AG10803 (cell line): ENCODE measurements at places on chromosomes 5 and 9.

- peak; percentile 60 for DNase-seq
Observed at GRCh38 chr9:27529316-27530278, at the start of gene MOB3B. Gene MOB3B, minus strand, starts transcription at chr9:27529814. Its CDS starts 74,264 bp downstream, at chr9:27455550.

GRCh38 chr9:79020276-79020675, 551.5 kb upstream of the TLE4 start:
- DNase-seq: no peak

DNA sequence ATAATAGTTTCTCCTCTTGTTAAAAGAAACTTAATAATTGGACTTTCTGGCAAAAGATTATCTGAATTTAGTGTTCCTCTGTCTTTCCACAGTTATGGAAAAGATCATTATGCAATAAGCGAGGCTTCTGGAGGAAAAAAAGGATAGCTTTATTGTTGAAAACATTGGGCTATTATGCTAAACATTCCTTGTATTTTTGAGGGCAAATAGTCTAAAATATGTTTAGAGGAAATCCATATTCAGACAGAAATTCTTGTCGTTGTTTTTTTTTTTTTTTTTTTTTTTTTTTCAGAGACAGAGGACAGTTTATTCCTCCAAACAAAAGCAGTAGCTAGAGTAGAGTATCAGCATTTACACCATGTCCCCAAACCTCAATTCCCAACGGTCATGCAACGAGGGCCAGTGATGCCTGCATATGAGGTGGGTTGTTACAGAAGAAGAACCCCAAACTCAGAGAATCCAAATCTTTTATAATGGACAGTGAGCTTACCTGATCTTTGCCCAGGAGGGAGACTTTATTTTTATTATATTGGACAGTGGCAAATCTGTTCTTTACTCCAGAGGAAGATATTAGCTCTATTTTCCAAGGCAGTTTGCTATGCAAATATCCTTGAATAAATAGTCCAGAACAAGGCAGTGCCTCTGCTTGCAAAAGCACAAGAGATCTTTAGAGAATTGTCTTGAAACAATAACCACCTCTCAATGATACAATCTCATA, 48.4 kb upstream of the CDK5RAP2 start:
- DNase-seq: no peak

DNA sequence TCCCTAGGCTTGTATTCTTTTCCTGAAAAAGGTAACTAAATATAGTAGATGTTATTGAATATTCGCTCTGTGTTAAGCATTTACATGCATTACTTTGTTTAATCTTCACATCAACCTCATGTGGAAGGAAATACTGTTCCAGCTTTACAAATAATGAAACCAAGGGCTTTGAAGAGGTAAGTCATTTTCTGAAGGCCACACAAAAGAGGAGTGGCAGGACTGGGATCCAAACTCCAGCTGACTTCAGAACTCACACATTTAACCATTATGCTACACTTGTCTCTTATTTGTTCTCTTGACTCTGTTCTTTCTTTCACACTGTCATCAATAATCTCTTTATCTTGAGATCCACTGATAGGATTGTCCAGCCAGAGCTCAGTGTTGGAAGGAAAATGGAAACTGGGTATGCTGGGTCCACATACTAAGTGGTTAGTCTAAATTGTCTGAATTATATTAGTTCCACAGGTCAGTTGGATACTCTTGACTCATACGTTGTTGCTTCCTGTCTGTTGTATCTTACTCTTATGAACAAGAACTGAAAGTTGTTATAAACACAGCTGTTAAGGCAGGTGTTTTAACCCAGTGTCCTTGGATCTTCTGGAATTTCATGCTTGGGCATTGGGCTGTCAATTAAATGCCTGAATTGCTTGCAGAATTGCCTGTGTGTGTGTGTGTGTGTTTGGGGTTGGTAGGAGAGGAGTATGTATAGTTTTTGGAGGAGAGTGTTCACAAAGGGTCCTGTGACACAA, 65.6 kb downstream of the TLE4 start:
- no peak for DNase-seq

- DNase-seq: no peak
Observed at GRCh38 chr9:112387115-112387514, 7.2 kb downstream of the HSDL2 start.

DNA sequence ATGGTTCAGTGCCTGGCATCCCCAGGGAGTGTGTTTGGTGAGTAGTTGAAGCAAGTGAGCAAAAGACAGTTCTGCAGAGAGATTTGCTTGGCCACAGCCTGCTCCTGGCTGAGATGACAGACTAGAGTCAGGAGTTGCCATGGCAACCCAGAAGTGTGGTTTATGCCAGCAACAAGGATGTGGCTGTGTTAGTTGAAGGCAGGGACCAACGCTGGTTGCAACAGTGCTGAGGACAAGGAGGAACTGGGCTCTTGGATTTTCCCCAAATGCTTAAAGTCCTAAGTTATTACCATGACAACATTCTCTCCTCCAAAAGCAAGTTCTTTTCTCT, 2.7 kb downstream of the NXNL2 start:
- peak; percentile 96 for DNase-seq

- DNase-seq: no peak
Observed at GRCh38 chr9:99595796-99596195, 225.9 kb upstream of the NR4A3 start.

DNA sequence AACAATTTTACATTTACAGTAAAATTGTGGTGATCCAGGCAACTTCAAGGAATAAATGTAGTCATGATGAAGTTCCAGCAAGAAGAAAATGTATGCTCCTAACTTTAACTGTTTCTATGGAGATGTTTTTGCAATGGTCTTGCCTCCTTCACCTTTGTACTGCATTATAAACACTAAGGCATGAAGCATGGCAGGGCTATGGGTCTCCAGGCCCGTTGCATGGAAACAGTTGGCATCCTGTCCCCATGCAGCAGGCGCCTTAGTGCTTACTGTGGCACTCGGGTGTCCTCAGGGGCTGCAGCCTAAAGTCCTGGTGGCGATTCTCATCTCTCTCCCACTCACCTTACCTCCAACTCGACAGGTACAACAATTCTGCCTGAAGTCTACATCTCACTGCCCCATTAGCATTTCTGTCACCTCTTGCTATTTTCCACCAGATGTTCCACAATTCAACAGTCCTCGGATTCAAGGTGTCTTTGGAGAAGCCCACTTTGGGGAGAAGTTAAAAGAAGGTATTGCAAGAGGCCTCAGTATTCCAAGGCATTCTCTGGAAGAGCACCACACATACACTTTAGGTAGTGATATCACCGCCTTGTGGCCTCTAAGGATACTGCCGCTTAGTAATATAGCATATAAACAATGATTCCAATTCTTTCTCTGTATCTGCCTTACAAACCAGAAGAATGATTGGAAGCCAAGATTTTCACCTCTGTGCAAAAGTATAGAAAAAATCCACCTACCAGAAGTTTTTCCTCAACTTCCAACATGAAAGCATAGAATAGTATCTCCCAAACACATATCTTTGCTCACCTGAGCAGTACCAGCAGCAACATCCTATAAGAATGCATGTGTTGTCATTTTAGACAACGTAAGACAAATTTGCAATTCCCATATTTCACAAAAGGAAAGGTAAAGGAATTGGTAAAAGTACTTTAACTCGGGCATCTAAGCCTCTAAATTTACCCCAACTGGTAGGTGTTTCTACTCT, 5.1 kb downstream of the LIFR start:
- DNase-seq: peak; percentile 66

- DNase-seq: no peak
Observed at GRCh38 chr9:9996259-9996658, 616.5 kb downstream of the PTPRD start.

DNA sequence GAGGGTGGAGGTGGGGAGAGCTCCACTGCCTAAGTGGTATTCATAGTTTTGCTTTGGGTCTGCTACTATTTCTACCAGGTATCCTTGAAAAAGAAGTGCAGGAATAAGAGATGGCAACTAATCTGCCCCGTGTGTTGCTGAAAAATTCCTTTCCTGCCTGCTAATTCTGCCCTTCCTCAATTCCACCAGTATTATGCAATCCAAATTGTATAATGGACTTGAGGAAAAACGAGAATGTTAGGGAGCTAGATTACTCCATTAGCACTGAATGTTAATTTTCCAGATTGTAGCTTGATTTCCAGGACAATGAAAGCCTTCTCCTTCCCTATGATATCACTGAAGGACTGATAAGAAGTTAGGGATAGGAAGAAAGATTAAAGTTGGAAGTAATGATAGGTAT, 16.9 kb downstream of the ADAM19 start:
- peak; percentile 53 for DNase-seq

DNA sequence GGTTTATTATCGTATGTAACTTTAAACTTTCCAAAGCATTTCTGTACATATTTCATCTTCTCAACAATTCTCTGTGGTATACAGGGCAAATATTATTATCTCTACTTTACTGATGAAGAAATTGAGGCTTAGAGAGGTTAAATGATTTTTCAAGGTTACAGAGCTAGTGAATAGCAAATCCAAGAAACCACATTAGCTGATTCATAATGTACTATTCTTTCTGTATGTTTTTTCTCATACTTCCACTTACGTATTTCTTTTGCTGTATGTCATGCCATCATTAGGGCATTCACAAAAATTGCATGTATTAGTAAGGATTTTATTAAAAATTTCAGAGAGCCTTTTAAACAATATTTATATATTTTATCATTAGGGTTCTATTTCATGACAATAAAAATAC, 372.4 kb upstream of the DMAC1 start:
- no peak for DNase-seq

DNA sequence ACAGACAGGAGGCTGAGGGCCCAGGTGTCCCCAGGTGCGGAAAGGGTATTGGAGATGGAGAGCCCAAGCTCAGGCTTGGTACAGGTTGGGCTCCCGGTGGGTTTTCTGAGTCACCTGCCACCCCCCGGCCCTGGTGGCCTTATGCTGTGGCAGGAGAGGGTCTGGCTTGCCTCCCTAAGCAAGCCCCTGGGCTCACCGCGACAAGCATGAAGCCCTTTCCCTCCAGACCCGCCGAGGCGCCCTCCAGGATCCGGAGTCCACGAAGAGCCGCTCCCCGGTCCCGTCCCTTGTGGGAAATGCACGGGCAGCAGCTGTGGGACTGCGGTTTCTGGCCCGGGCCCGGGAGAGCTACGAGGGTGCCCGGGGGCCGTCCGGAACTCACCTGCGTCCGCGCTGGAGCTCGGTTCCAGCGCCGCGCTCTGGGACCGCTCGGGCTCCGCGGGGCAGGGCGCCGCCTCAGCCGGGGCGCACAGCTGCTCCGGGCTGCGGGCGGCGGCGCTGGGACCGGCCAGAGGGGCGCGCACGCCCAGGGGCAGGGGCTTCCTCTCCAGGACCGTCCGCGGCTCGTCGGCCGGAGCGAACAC, 757 bp downstream of the SAPCD2 start:
- no peak for DNase-seq

GRCh38 chr5:114192108-114192507, 169.8 kb upstream of the KCNN2 start:
- peak; percentile 2 for DNase-seq

- no peak for DNase-seq
Observed at GRCh38 chr5:148796936-148797335, 29.5 kb upstream of the ADRB2 start.

DNA sequence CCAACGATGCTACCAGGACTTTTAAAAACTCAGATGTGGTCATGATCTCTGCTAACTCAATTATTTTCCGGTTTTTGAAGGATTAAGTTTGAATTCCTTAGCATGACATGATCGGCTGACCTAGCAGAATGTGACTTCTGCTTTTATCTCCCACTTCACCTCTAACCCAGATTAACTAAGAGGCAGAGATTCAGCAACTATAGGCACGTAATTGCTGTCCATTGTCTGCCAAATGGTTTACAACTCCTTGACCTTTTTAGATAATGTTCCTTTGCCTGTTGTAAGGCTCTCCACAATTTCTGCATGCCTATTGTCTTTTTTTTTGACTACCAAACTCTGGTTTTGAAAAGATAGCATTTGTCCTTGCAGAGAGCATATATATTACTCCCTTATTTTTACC, 268.2 kb downstream of the BRINP1 start:
- no peak for DNase-seq

- peak; percentile 64 for DNase-seq
Observed at GRCh38 chr9:83708515-83709158, 879 bp upstream of the UBQLN1 start.

- DNase-seq: no peak
Observed at GRCh38 chr9:24624481-24624880, 78.8 kb upstream of the IZUMO3 start.

- DNase-seq: no peak
Observed at GRCh38 chr5:118052503-118052902, 935.8 kb downstream of the DTWD2 start.

DNA sequence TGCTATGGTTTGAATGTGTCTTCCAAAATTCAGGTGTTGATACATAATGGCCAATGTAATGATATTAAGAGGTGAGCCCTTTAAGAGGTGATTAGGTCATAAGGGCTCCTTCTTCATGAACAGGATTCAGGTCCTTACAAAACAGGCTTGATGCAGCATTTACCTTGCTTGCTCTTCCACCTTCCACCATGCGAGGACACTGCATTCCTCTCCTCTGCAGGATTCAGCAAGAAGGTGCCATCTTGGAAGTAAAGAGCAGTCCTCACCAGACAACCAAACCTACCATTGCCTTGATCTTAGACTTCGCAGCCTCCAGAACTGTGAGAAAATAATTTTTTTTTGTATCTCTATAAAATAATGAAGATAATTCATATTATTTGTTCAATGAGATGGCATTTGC, 314.0 kb upstream of the SMARCA2 start:
- no peak for DNase-seq

- DNase-seq: no peak
Observed at GRCh38 chr5:138653502-138653901, 78.3 kb upstream of the HSPA9 start.

DNA sequence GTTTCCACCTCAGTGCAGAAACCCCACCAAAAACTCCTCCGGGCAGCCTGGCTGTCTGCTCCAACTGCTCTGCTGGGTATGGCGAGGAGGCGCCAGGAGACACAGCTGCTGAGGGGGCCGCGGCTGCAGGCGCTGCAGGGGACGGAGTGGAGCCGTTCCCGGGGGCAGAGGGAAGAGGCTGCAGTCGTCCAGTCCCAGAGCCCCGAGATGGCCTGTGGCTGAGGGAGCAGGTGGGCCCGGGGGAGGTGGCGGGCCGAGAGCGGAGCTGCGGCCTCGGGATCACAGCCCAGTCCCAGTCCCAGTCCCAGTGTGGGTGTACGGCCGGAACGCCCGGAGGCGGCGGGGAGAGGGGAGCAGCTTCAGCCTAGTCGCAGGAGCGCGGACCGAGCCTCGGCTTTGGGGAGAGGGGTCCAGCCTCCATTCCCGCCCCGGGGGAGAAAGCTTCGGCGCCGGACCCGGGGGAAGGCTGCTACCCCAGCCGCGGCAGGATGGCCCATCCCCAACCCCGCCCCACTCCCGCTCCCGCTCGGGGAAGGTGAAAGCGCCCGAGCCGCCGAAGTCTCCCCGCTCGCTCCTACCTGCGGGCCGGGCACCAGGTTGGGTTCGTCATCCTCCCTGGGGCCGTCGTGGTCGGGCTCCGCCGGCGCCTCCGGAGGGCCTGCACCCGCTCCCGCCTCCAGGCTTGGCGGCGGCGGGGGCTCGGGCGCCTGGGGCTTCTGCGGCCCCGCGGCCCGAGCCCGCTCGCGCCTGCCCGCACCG, 513 bp downstream of the FAM193B start:
- DNase-seq: no peak

- peak; percentile 68 for DNase-seq
Observed at GRCh38 chr9:110788871-110789270, 120.3 kb downstream of the MUSK start.
